ENCODE measurements at places on chromosomes 3 and 15. TPM values are rescaled to one million over a fixed set of nuclear protein-coding genes. Genes with fewer than 3 reads are reported as not detected.
A peak's percentile ranks its signal among the peaks of the same experiment; 100 is the strongest.

GRCh38 chr15:31265090-31265870 is 61.4 kb upstream of the KLF13 start:
- no peaks in the 10 kb centered on the region for H3K27me3 ChIP-seq
- no peaks in the 10 kb centered on the region for H3K36me3 ChIP-seq
- H3K4me3 ChIP-seq: no peak overlapping the region
- no peak for DNase-seq

Gene GOLGA6A
- not detected for polyA plus RNA-seq

DNA sequence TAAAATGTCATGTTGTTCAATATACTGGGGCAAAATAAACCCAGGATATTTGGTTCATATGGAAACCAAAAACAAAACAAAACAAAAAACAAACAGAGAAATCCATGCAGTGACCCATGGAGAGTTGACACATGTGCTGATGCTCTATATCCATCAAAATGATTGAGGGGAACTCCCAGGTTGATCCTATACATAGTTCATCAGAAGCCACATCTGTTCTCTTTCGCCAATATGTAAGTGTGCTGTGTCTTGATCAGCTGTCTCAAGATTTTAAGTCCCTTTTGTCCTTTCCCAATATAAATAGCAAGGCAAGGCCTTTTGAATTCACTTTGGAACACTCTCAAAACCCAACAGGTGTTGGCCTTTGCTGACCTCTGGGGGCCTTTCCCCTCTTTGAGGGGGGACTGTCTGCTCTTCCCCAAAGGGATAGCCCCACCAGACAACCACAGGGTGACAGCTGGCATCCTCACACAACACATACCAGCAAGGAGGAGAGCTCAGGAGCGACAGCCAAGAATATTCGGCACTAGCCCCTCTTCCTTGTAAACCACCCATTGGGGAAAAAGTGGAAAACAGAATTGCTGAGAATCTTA is 209.4 kb upstream of the CD96 start:
- DNase-seq: no peak
- H3K4me1 ChIP-seq: no peaks in the 10 kb centered on the region
- no peak overlapping the region for H3K4me3 ChIP-seq
- no peaks in the 10 kb centered on the region for H3K27me3 ChIP-seq

Gene CACNA2D2
- not detected for polyA plus RNA-seq

Gene LRTM1
- polyA plus RNA-seq: not detected

GRCh38 chr3:99761415-99762165 is 56.1 kb upstream of the CMSS1 start:
- no peak for DNase-seq
- no peaks in the 10 kb centered on the region for H3K27me3 ChIP-seq
- no peaks in the 10 kb centered on the region for H3K4me1 ChIP-seq
- no peak overlapping the region for H3K27ac ChIP-seq

Gene FBXO40
- polyA plus RNA-seq: 0.04 TPM

- no peaks in the 10 kb centered on the region for H3K4me1 ChIP-seq
- H3K36me3 ChIP-seq: no peaks in the 10 kb centered on the region
- no peaks in the 10 kb centered on the region for H3K27me3 ChIP-seq
- no peak for DNase-seq
- no peak overlapping the region for H3K27ac ChIP-seq
Observed at GRCh38 chr3:113431811-113432210, 9.5 kb downstream of the CFAP44 start.

GRCh38 chr3:25557694-25558093 is 107.0 kb downstream of the TOP2B start:
- no peaks in the 10 kb centered on the region for H3K4me1 ChIP-seq
- no peak overlapping the region for H3K27ac ChIP-seq
- H3K36me3 ChIP-seq: no peaks in the 10 kb centered on the region
- H3K27me3 ChIP-seq: no peaks in the 10 kb centered on the region
- DNase-seq: no peak
- H3K4me3 ChIP-seq: no peak overlapping the region

DNA sequence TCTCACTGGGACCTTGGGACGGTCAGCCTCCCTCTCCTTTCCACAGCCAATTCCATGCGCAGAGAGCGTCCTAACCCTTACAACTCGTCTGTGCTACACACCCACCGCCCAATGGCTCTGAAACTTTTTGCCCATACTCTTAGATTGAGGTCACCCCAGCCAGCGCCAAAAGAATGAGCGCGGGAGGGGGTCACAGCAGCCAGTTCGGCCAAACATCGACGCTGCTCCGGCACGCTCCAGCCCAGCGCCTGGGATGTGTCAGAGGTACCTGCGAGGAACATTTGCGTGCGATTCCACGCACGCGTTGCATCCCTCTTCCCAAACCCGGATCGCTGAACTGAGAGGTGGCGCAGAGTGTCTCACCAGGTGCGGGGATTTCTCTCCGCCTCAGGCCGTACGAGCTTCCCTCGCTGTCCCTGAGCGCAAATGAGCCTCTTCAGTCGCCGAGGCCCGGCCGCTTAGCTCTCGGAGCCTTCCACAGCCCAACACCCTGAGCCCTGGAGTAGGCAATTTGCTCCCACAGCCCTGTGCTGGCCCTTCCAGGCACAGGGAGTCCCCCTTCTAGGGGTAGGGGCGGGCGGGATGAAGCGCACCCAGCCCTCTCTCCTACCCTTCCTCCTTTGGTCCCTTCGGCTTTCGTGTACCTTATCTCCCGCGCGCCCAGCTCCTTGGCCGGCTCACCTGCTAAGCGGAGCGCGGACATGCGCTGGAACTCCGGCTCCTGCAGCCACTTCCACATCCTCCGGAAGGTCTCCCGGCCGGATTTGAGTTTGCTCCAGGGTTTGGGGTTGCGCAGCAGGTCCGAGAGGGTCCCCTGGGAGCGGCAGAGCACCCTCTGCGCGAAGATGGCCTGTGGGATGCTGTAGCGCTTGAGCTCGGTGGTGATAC is 1.8 kb downstream of the ONECUT1 start:
- no peak for DNase-seq
- H3K4me3 ChIP-seq: no peak overlapping the region
- H3K4me1 ChIP-seq: peaks cover 3% of the 10 kb centered on the region
- no peak overlapping the region for H3K27ac ChIP-seq
- no peaks in the 10 kb centered on the region for H3K36me3 ChIP-seq

Gene MST1
- 3.1 TPM for polyA plus RNA-seq

GRCh38 chr3:23611737-23612295 is 193.9 kb upstream of the UBE2E1 start:
- H3K27me3 ChIP-seq: no peaks in the 10 kb centered on the region
- H3K4me1 ChIP-seq: no peaks in the 10 kb centered on the region
- no peak overlapping the region for H3K27ac ChIP-seq
- H3K4me3 ChIP-seq: no peak overlapping the region
- no peak for DNase-seq

GRCh38 chr3:129182390-129183185 is 1.1 kb downstream of the CNBP start:
- no peaks in the 10 kb centered on the region for H3K27me3 ChIP-seq
- no peak for DNase-seq
- peak overlapping the region; percentile 97 for H3K4me3 ChIP-seq
- H3K27ac ChIP-seq: peak overlapping the region; percentile 97
- peaks cover 9% of the 10 kb centered on the region for H3K4me1 ChIP-seq
- peaks cover 7% of the 10 kb centered on the region for H3K36me3 ChIP-seq

DNA sequence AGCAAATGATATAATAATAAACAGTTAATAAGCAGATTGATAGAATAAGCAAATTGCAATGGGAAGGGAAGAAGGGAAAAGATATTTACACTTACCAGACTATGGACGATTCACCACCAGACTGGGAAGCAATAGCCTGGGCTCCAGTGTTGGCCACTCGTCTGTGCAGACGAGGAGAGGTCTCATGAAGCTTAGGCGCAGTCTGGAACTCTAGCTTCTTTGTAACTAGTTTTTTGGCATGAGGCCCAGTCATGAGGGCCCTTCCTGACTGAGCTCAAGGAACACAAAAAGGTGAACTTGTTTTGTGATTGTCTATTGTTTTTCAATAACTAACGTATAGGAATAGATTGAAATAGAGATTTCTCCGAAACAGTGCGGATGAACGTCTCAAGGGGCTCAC is 63.3 kb upstream of the GATM start:
- H3K27me3 ChIP-seq: no peaks in the 10 kb centered on the region
- no peaks in the 10 kb centered on the region for H3K36me3 ChIP-seq
- no peak overlapping the region for H3K4me3 ChIP-seq
- no peak overlapping the region for H3K27ac ChIP-seq
- DNase-seq: no peak

- peak overlapping the region; percentile 65 for H3K27ac ChIP-seq
- DNase-seq: peak; percentile 11
- H3K4me3 ChIP-seq: peak overlapping the region; percentile 92
- H3K4me1 ChIP-seq: peaks cover 15% of the 10 kb centered on the region
- H3K36me3 ChIP-seq: no peaks in the 10 kb centered on the region
- no peaks in the 10 kb centered on the region for H3K27me3 ChIP-seq
Observed at GRCh38 chr15:48177383-48177765, 721 bp downstream of the MYEF2 start.

Gene CELF6
- 0.09 TPM for polyA plus RNA-seq

DNA sequence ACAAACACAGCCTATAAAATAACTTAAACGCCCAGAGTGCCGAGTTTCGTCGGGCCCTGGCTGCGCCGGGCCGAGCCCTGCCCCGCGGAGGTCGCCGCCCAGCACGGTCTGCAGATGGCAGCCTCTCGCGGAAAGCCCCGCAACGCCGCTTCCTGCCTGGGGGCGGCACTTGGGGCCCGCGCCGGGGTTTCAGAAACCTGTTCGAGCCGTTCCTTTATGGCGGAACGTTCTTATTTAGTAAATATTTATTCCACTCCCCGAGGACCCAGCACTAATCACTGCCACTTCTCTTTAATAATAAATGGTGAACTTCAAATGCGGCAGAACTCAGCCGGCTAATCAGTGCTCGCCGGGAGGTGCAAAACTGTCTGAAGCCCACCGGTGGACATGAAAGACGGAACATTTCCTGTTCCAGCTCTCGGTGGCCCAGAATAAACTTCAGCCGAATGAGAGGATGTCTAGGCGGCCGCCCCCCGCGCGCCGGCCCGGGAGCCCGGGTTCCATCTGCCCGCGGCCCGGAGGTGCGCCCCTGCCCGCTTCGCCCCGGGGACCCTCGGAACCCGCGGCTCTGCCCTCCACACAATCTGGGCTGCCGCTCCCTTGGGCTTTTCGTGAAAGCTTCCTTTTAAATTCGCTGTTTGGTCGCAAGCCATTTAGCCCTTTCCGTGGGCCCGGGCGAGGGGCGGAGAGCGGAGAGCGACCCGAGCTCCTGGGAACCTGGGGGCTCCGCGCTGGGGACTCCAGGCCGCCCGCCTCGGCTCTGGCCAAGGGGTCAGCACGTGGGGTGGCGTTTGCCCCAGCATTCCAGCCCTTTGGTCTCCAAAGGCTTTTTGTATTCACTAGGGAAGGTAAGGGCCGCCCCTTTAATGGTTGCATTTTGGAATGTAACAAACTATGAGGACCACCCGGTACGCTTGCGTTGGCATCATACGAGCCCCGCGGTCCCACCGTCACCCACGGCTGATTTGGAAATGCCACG is 110.8 kb upstream of the ATP11B start:
- peak overlapping the region; percentile 74 for H3K4me3 ChIP-seq
- H3K36me3 ChIP-seq: no peaks in the 10 kb centered on the region
- DNase-seq: peak; percentile 5
- peaks cover 7% of the 10 kb centered on the region for H3K4me1 ChIP-seq

DNA sequence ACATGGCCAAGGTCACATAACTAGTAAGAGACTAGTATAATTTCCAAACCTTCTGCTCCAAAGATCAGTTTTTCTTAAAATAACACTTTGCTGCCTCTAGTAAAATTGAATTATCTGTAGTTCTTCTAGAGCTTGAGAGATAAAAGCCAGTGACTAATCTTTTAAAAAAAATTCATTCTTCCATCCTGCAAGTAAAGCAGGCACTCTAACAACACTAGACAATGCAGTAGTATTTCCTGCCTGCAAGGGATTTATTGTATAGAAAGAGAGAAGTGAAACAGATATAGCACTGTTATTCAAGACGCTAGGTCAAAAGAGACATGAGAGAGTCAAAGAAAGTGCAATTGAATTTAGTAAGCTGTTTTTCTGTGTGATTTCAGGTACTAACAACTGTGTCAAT is 159.5 kb upstream of the TBC1D5 start:
- H3K36me3 ChIP-seq: no peaks in the 10 kb centered on the region
- H3K27me3 ChIP-seq: no peaks in the 10 kb centered on the region
- H3K27ac ChIP-seq: no peak overlapping the region
- no peak for DNase-seq
- H3K4me3 ChIP-seq: no peak overlapping the region
- peaks cover 2% of the 10 kb centered on the region for H3K4me1 ChIP-seq

- no peaks in the 10 kb centered on the region for H3K36me3 ChIP-seq
- no peak overlapping the region for H3K27ac ChIP-seq
- no peak overlapping the region for H3K4me3 ChIP-seq
- DNase-seq: no peak
- H3K27me3 ChIP-seq: no peaks in the 10 kb centered on the region
- peaks cover 16% of the 10 kb centered on the region for H3K4me1 ChIP-seq
Observed at GRCh38 chr3:129794311-129795185, 99.0 kb downstream of the TMCC1 start.

Gene SLC9C1
- polyA plus RNA-seq: not detected

GRCh38 chr3:185912929-185913901 is 24.6 kb downstream of the TRA2B start:
- H3K27me3 ChIP-seq: no peaks in the 10 kb centered on the region
- no peak for DNase-seq
- H3K27ac ChIP-seq: no peak overlapping the region
- peaks cover 1% of the 10 kb centered on the region for H3K36me3 ChIP-seq

GRCh38 chr15:70783610-70784022 is 20.3 kb upstream of the UACA start:
- no peak overlapping the region for H3K4me3 ChIP-seq
- H3K27me3 ChIP-seq: no peaks in the 10 kb centered on the region
- no peak overlapping the region for H3K27ac ChIP-seq
- no peak for DNase-seq
- H3K4me1 ChIP-seq: no peaks in the 10 kb centered on the region
- no peaks in the 10 kb centered on the region for H3K36me3 ChIP-seq

DNA sequence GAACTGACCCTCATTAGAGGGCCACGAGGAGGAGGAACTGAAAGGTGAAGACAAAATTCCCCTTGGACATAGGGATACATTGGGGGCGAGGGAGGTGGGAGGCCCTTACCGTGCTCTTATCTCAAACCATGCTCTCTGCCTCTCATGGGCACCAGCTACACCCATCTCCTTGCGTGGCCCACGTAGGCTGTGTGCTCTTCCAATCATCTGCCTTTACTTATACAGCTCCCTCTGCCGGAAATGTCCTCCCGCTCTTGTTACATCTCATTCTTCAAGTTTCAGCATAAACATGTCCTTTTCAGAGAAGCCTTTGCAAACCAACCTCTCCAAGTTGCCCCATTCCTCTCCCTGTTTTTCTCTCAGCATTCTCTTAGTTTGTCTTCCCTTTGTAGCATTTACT is 307.8 kb upstream of the PROK2 start:
- no peaks in the 10 kb centered on the region for H3K27me3 ChIP-seq
- H3K4me1 ChIP-seq: peaks cover 22% of the 10 kb centered on the region
- H3K27ac ChIP-seq: no peak overlapping the region

DNA sequence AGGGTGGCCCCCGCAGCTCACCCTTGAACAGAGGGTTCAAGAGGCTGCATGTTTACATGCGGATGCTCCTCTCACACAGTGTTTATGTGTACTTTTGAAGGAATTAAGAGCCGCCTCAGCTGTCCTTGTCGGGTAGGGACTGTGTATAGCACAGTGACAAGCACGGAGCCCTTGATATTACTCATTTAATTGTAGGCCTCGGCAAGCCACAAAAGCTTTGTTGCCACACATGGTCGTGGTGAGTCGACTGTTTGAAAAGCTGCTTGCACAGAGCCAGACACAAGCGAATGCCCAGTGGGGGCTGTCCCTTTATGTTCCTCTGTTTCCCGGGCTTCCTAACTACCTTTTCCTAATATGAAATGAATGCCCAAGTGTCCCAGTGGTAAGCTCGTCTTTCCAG is 4.5 kb downstream of the ESYT3 start:
- no peak overlapping the region for H3K4me3 ChIP-seq
- DNase-seq: no peak
- no peaks in the 10 kb centered on the region for H3K36me3 ChIP-seq
- no peaks in the 10 kb centered on the region for H3K4me1 ChIP-seq
- H3K27ac ChIP-seq: no peak overlapping the region
